H54 (cell line): ENCODE measurements at places on chromosomes 12 and 14.

GRCh38 chr12:47740606-47741339 lies 15.5 kb upstream of the ENDOU start:
- no peak for DNase-seq

DNA sequence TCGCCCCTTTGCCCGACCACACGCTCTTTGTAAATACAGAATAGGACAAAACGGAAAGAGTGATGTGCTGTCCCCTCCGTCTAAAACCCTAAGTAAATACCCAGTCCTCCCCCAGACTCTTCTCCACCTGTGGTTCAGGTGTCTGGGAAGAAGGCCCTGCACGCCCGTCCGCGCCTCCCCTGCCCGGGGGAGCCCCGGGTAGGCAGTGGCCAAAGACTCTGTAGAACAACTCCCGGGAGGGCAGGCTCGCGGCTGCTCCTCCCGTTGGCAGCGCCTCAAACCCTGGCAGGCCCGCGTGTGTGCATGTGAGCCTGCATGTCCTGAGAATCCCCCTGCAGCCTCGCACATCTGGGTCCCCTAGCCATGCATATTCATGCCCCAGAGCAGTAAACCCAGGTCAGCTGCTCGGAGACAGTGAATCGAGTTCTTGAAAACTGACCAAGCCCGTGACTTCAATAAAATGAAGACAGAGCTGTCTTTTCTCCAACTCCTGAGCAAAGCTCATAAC lies 165.8 kb downstream of the MON2 start:
- DNase-seq: peak; percentile 19

- DNase-seq: no peak
Observed at GRCh38 chr12:104605685-104606084, 148.9 kb downstream of the CHST11 start.

GRCh38 chr14:101235335-101236103 lies 325.8 kb upstream of the DIO3 start:
- DNase-seq: peak; percentile 86

DNA sequence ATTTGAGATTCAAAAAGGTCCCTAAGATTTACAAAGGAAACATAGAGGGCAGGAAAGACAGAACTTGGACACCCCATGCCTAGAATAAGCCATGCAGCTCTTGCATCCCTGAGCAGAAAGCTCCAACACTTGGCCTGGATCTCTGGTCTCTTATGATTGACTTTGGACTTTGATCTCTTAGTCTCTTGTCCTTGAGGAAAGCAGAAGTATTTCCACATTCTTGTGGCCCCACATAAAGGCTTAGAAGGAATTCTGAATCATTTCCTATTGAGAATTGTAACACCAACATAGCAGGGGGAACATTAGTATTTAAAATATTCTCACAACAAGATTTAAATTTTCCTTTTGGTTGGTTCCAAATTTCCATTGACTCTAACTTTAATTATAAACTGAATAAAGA lies 283.7 kb upstream of the PRKD1 start:
- DNase-seq: no peak

GRCh38 chr12:124434951-124435805 lies 132.2 kb downstream of the NCOR2 start:
- DNase-seq: no peak

DNA sequence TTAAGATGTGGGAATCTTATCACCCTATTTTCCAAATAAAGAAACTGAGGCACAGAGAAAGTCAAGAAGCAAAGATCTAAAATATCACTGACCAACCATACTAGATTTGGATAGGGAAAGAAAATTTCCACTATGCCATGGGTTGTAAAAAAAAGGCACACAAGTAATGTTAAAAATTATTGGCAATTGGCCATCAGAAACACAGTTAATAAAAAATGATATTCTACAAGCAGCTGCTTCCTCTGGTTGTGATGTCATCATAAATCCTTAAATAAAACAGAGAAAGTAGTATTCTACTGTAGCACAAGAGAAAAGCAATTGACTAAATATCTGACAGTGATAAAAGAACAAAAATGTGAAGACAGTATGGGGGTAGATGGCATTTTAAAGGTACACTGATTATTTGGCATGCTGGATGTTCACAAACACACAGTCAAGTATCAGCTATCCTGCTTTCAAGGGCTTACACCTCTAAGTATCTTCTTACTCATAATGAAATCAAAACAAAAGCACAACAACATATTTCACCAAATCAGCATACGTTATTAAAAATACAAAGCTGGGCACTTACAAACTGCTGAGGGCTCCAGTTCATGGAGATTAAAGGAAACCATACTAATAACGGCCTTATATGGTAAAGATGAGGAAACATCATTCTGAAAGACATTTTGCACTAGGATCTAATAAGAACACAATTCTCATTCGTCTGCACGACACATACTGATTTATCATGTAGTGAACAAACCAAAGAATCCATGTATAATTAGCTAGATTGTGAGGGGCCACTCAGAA lies 45.7 kb downstream of the CORO1C start:
- no peak for DNase-seq

- DNase-seq: no peak
Observed at GRCh38 chr12:124391340-124392261, 96.7 kb downstream of the RFLNA start.

DNA sequence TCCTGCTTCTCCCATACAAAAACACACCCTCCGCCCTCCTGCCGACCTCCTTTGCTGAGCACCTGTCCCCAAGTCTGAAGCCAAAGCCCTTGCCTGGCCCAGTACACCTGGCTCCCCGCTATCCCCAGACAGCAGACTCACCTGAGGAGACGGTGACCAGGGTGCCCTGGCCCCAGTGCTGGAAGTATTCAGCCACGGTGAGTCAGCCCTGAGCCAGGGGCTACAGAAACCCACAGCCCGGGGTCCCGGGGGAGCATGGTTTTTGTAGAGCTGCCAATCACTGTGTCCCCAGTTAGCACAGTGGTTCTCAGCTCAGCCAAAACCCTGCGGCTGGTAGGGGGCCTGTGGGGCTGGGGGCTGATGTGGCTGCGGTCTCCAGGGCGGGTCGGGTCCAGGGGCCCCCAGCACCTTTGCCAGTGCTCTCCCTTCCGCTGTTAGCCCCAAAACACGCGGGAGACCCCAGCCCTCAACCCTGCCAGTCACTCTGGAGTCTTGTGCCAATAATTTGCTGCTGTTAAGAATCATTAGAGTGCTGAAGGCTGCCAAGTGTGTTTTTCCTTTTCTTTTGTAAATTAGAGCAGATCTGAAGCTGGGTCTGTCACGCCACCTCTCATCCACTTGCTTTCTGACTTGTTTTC lies 339.0 kb downstream of the TMEM121 start:
- DNase-seq: no peak

DNA sequence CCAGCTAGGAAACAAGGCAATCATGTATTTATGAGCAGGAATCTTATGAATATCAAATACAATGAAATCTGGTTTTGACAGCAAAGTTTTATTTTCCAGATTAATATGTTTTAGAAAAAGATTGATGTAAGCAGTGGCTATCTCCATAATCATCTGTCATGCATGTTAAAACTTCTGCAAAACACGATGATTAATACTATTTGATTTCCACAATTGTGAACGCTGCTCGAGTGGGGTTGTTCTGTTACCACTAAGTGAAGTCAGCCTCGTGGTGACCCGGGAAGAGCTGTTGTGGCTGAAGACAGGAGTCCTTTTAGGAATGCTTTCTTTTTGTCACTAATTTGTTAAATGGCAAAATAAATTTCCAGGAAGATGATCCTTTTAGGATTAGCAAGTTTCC lies 9.4 kb downstream of the CFAP251 start:
- DNase-seq: no peak

DNA sequence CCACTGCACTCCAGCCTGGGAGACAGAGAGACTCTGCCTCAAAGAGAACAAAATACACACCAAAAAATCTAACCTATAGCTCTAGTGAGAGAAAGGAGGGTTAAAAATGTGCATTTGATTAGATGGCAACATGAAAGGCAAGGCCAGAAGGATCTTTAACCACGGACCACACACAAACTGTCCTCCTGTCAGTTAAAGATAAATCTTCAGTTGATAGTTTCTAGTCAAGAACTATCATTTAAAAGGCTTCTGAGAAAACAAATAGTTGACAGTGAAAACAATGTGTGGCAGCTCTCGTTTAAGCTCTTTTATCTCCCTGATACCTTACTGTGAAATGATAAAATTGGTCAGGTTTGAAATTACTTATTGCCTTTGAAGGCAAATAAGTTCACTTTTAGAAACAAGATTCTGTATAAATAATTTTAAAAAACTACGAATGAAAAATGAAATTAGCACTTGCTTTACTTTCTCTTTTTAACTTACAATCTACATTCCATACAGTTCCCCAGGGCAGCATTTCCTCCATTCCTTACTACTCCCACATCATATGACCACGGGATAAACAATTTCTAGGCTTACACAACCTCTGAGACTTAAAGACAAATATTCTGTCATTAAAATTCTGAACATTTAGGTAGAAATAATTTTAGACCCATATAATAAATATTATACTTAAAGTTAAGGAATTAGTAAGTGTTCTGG lies 71.4 kb upstream of the GNPNAT1 start:
- no peak for DNase-seq

DNA sequence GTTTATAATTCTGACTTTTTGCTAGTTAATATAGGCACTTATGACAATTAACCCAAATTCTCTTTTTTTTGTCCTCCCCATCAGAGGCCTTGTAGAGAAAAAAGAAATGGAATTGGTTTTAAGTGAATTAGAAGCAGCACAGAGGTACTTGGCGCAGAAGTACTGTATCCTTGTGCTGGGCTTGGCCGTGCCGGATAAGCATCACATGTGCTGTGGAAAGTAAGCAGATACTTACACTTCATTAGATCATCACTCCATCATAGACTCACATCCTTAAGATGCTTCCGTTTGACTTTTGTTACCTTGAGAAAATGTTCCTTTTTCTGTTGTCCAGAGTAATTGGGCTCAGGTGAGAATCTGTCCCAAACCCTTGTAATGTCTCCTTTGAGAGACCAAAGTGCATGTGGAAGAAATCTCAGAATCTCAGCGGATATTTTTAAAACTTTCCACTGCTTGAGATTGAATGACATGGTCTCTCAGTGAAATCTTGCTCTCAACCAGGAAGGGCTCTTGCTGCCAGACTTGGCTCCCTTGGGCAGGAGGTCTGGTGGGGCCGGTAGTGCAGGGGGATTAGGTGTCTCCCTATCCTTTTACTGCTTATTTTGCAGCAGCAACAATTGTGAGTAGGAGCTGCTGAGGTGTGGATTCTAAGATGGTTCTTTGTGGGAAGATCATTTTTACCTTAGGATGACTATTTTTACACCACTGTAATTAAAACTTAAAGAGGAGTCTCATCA lies 24.8 kb downstream of the PPP1R36 start:
- no peak for DNase-seq

DNA sequence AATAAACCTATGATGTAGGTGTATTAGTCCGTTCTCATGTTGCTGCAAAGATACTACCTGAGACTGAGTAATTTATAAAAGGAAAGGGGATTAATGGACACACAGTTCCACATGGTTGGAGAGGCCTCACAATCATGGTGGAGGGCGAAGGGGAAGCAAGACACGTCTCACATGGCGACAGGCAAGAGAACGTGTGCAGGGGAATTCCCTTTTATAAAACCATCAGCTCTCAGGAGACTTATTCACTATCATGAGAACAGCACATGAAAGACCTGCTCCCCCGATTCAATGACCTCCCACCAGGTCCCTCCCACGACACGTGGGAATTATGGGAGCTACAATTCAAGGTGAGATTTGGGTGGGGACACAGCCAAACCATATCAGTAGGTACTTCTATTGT lies 58.7 kb upstream of the DICER1 start:
- no peak for DNase-seq

DNA sequence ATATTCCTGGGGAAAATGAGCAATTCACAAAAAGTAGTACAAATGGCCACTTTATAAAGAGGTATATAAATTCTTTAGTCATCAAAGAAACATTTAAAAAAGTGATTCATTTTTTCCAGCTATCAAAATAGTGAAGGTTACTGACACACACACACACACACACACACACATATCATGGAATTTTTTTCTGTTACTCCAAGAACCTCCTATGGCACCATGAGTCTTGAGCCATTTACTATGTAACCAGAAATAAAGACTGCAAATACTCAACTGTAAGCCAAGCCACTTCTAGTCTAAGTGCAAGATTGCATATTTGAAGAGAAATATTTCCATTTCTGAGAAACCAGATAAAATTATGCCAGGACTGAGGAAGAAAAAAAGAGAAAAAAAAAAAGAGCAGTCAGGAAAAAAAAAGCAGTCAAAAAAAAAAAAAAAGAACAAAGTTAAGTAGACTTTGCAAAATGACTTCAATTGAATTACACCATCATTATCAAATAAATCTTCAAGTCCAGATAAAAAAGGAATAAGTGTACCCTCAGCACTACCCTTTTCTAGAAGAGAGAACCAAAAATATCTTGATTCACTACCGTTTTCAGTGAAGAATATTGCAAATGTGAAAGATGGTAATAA lies 275.7 kb downstream of the DAD1 start:
- no peak for DNase-seq

- DNase-seq: no peak
Observed at GRCh38 chr14:36666416-36667206, 5.0 kb downstream of the PAX9 start.

DNA sequence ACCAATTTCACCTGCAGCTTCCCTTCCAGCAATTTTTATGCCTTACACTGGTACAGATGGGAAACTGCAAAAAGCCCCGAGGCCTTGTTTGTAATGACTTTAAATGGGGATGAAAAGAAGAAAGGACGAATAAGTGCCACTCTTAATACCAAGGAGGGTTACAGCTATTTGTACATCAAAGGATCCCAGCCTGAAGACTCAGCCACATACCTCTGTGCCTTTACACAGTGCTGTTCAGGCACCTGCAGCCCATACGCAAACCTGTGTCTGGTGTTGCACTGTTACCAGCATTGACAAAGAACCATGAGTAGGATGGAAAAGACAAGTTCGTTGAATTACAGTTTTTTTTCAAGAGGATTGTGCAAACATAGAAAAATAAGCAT lies 432.0 kb upstream of the OR4E1 start:
- no peak for DNase-seq

DNA sequence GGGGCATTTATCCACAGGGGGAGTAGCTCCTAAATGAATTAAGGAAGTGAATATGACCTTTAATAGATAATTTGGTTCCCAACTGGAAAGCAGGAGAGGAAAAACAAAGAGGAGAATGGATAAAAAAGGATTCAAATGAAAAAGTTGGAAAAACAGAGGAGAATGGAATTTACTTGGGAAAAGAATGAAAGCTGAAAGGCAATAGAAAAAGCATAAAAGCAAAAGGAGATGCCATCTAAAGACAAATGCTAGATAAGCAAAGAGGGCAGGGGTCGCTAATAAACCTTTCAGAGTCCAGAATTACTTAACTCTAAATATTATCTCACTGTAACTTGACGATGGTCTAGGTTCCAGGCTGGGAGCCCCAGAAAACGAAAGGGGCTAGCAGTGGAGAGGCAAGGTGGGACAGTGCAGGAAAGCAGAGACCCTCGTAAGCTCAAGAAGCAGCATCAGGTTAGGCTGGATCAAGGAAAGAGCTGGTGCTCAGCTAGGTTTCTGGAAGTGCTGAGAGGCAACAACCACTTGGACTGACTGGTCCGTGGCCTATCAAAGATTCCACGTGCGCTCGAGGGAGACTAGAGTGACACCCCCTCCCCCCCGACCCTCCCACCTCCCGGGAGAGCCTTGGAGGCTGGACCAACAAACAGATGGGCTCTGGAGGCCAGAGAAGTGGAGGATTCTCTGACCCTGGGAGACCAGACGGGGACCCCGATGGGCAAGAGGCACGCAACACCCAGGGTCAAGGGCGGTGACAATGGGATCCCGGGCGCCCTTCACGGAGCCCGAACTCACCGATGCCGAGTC lies 1.2 kb downstream of the SLC2A13 start:
- DNase-seq: no peak
